H1 (cell line): ENCODE measurements at places on chromosomes 5 and 9. TPM values are rescaled to one million over a fixed set of nuclear protein-coding genes. Genes with fewer than 3 reads are reported as not detected.

The ENTPD8 gene
- 0.33 and 0.48 TPM in 2 replicates for total RNA-seq

The RC3H2 gene
- total RNA-seq, result 38.4 and 40.0 TPM in 2 replicates

The RXRA gene
- 28.1 and 29.4 TPM in 2 replicates for total RNA-seq

The EIF4E1B gene
- total RNA-seq, result 0.63 and 0.97 TPM in 2 replicates

The FAM151B gene
- total RNA-seq, result 0.71 and 1.1 TPM in 2 replicates

The ANKRD34B gene
- 5.3 and 6.3 TPM in 2 replicates for total RNA-seq

The LCN9 gene
- 3.1 and 3.7 TPM in 2 replicates for total RNA-seq

The RGMB gene
- total RNA-seq, result 27.0 and 27.9 TPM in 2 replicates

The MCTP1 gene
- total RNA-seq, result 3.4 TPM in 2 replicates

The PTBP3 gene
- 104 and 124 TPM in 2 replicates for total RNA-seq

The ADRB2 gene
- total RNA-seq, result 0.54 and 0.65 TPM in 2 replicates

DNA sequence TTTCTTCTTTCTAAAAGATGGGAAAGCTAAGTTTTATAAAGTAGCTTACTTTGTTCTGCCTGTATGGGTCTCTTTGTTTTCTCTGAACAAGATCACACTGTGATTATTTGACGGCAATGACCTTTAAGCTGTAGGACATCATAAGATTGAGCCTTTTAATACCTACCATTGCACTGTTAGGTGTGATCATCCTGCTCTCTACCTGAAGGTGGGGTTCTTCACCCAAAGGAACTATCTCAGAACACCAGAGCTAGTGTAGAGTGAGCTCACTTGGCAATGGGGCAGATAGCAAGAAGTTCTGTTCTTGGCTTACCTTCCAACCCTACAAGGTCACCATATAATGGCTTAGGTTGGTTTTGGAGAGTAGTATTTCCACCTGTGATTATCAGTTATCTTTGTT, 200.2 kb downstream of the SPATA31D1 start:
- H3K4me3 ChIP-seq, result no peak overlapping the region
- H3K27ac ChIP-seq, result no peak overlapping the region
- H3K36me3 ChIP-seq, result no peaks in the 10 kb centered on the region

GRCh38 chr9:4904322-4905134, 80.5 kb upstream of the JAK2 start:
- H3K27ac ChIP-seq, result no peak overlapping the region
- H3K4me1 ChIP-seq, result no peaks in the 10 kb centered on the region
- no peaks in the 10 kb centered on the region for H3K27me3 ChIP-seq

- H3K27me3 ChIP-seq, result no peaks in the 10 kb centered on the region
- H3K36me3 ChIP-seq, result no peaks in the 10 kb centered on the region
- no peak overlapping the region for H3K27ac ChIP-seq
- H3K4me1 ChIP-seq, result no peaks in the 10 kb centered on the region
Observed at GRCh38 chr5:683551-684481, 9.3 kb downstream of the TPPP start.

DNA sequence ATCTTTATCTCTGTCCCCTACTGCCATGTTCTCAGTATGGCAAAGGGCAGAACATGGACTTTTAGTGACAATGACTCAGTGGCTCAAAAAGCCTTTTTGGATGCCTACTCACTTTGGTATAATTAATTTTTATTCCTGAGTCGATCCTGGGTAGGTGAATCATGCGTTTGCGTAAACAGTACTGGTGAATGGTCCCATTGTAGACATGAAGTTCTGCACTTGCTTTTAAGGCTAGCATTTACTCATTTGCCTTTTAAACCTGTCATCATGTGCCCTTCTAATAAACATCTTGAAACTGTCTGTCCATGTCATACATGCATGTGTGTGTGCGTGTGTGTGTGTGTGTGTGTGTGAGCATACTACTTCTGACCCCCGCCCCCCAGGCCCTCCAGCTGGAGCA, 223.0 kb downstream of the AUH start:
- no peak for DNase-seq
- no peak overlapping the region for H3K27ac ChIP-seq
- no peaks in the 10 kb centered on the region for H3K36me3 ChIP-seq
- no peak overlapping the region for H3K4me3 ChIP-seq
- no peaks in the 10 kb centered on the region for H3K27me3 ChIP-seq

DNA sequence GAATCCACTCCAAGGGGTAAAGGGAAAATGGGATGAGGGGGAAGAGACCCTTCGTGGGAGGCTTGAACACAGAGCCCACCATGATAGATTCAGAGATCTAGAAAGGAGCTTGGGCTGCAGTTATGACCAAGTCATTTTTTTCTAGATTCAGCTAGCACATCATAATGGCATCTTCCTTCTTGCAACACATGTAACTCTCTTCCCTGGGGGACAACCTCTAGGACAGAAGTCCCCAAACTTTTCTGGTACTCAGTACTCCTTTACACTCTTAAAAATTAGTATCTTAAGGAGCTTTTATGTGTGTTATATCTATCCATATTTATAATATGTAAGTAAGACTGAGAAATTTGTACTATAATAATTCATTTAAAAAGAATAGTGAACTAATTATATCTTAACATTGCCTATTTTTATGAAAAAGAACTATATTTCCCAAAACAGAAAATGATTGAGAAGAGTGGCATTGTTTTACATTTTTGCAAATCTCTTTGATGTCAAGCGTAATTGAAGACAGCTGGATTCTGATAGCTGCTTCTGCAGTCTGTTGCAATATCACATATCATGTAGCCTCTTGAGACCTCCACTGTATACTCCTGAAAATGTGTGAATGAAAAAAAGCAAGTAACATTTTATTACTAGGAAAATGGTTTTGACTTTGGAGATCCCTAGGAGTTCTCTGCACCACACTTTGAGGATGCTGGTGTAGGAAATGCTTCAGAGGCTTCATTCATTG, 875 bp downstream of the ACO1 start:
- H3K4me3 ChIP-seq, result peak overlapping the region; percentile 84
- no peak overlapping the region for H3K27ac ChIP-seq
- peaks cover 2% of the 10 kb centered on the region for H3K27me3 ChIP-seq

GRCh38 chr9:71795097-71795813, 26.9 kb upstream of the CEMIP2 start:
- H3K4me1 ChIP-seq, result no peaks in the 10 kb centered on the region
- H3K4me3 ChIP-seq, result no peak overlapping the region
- no peak for DNase-seq

DNA sequence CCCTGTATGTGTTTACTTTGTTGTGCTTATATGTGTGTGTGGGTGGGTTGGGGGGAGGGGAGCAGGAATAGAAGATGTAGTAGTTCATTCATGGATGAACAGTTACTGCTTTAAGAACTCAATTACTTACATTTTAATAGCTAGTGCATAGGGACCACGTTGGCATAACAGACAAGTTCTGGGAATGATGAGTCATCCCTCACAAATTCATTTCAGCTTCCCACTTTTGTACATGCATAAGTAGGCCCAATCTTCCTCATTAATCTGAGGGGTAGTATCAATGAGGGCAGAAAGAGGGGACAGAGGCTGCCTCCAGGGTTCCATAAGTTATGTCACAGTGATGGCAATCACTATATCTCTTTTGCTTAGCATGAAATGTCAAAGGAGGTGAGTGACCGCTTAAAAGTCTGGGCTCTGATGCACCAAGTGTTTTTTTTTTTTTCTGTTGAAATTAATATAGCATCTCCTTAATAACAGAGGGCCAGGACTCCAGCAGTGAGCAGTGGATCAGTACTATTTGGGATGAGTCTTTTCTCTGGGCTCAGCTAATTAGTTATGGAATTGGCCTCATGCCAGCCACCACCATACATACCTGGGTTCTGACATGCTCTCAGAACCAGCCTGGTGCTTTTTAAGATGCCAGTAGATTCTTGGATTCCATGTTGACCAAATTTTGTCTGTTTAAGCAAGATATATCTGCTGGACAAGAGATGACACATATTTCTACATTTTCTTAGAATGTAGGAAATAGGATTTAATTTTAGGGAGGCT, 37.1 kb downstream of the PRDM6 start:
- DNase-seq, result no peak
- H3K4me1 ChIP-seq, result no peaks in the 10 kb centered on the region
- H3K36me3 ChIP-seq, result no peaks in the 10 kb centered on the region
- no peak overlapping the region for H3K27ac ChIP-seq
- H3K4me3 ChIP-seq, result no peak overlapping the region

DNA sequence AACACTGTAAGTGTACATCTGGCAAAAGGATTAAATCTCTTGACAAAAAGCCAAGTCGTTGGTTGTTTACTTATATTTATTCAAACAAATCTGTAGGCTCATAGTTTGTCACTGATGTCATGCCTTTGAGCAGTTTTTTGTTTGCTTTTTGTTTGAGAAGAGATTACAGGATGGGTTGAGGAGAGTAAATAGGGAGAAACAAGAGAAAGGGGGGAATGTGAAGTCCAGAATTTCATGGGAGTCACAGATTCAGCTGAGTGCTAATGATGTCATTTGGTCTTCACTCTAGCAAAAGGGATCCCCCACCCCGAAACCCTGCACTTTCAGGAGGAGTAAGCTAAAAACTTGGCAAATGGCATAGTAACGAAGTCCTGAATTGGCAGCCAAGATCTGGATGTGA, 337.4 kb downstream of the GLIS3 start:
- no peak for DNase-seq
- no peaks in the 10 kb centered on the region for H3K36me3 ChIP-seq
- no peaks in the 10 kb centered on the region for H3K27me3 ChIP-seq
- H3K27ac ChIP-seq, result no peak overlapping the region
- H3K4me1 ChIP-seq, result no peaks in the 10 kb centered on the region

DNA sequence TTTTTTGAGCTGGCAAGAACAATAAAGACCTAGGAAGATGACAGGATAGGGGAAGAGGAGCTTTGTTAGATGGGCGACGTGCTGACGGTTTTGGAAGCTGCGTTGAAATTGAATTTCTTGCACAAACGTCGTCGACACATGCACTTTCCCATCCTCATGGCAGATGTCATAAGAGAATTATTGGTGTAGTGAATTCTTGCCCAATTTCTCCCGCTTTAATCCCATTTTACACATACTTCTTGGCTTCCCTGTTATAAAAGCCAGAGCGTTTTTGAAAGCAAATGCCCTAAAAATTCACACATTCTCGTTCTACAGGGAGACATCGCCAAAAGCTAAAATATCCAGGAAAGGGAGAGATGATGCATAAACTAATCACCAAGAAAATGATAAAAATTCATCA, 109.8 kb upstream of the DAP start:
- H3K27ac ChIP-seq, result no peak overlapping the region
- no peak overlapping the region for H3K4me3 ChIP-seq
- H3K4me1 ChIP-seq, result no peaks in the 10 kb centered on the region
- no peaks in the 10 kb centered on the region for H3K36me3 ChIP-seq

GRCh38 chr5:165185716-165186115, 1680.3 kb downstream of the MAT2B start:
- no peaks in the 10 kb centered on the region for H3K36me3 ChIP-seq
- no peak overlapping the region for H3K4me3 ChIP-seq
- H3K4me1 ChIP-seq, result no peaks in the 10 kb centered on the region

DNA sequence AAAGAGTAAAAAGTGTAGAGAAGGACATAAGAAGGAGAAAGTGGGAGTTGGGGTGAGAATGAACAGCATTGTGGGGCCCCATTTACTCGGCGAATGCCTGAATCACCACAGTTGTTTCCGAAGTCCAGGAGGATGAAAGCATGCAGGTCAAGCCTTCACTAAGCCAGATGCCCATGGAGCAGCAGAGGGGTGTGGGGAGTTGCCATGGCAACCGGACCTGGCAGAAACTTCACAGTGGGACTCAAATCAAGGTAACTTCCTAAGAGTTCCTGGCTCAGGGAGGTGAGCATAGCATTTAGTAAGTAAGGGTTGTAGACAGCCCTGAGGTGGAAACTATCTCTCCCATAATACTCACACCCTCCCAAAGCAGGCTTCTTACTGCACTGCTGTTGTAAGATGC, 357.1 kb downstream of the TRIM32 start:
- DNase-seq, result peak; percentile 44
- H3K27me3 ChIP-seq, result no peaks in the 10 kb centered on the region
- peaks cover 6% of the 10 kb centered on the region for H3K4me1 ChIP-seq
- no peak overlapping the region for H3K27ac ChIP-seq
- H3K4me3 ChIP-seq, result no peak overlapping the region

- H3K4me1 ChIP-seq, result peaks cover 2% of the 10 kb centered on the region; the same call in 1 of the 2 replicates
- peaks cover 23% of the 10 kb centered on the region for H3K27me3 ChIP-seq
- H3K36me3 ChIP-seq, result no peaks in the 10 kb centered on the region
- no peak for DNase-seq
- peak within 1 kb of the TSS; percentile 48 for H3K4me3 ChIP-seq
- H3K27ac ChIP-seq, result no peak within 1 kb of the TSS
Observed at GRCh38 chr9:109166771-109167601, at the start of gene FRRS1L. TSS of gene FRRS1L (minus strand) at chr9:109167249. CDS start at chr9:109167138, 111 bp downstream.

- DNase-seq, result no peak
- H3K4me3 ChIP-seq, result no peak overlapping the region
- H3K4me1 ChIP-seq, result no peaks in the 10 kb centered on the region
- H3K27me3 ChIP-seq, result no peaks in the 10 kb centered on the region
Observed at GRCh38 chr5:172616730-172617129, 24.3 kb upstream of the NEURL1B start.

GRCh38 chr5:159001247-159001646, 98.5 kb downstream of the EBF1 start:
- no peaks in the 10 kb centered on the region for H3K36me3 ChIP-seq
- no peaks in the 10 kb centered on the region for H3K4me1 ChIP-seq
- H3K27ac ChIP-seq, result no peak overlapping the region
- no peaks in the 10 kb centered on the region; the same call in 1 of the 2 replicates for H3K27me3 ChIP-seq
- H3K4me3 ChIP-seq, result no peak overlapping the region
- no peak for DNase-seq

- H3K27me3 ChIP-seq, result no peaks in the 10 kb centered on the region
- H3K36me3 ChIP-seq, result no peaks in the 10 kb centered on the region
- no peak for DNase-seq
- H3K27ac ChIP-seq, result no peak overlapping the region
Observed at GRCh38 chr5:5315068-5315980, 107.2 kb upstream of the ICE1 start.
